ENCODE measurements at places on chromosomes 5 and 9.

DNA sequence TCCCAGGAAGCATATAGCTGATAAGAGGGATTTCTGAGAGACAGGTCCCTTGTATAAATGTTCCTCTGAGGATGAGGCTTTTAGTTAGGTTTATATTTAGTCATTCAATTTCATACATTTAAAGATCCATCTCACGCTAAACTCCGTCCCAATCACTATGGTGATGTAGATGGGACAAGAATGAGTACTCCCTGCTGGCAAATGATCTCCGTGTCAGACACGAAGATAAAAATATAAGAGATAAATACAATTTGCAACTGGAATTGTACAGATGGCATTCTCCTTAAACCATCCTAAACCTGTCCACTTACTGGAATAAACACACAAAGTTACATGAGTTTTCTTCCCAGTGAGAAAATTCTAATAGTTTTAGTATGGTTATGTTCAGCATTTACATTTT lies 233.0 kb downstream of the PRR16 start:
- DNase-seq: no peak

GRCh38 chr5:113209498-113209897 lies 225.3 kb downstream of the TSSK1B start:
- DNase-seq: no peak

- DNase-seq: no peak
Measured at GRCh38 chr5:116563736-116564308, 10.8 kb downstream of the SEMA6A start.

GRCh38 chr9:36691671-36692070 lies 119.0 kb downstream of the MELK start:
- no peak for DNase-seq

GRCh38 chr9:122122903-122123632 lies 30.0 kb upstream of the TTLL11 start:
- DNase-seq: peak; percentile 84

- DNase-seq: no peak
Measured at GRCh38 chr5:8949908-8950307, 596.0 kb downstream of the SEMA5A start.

DNA sequence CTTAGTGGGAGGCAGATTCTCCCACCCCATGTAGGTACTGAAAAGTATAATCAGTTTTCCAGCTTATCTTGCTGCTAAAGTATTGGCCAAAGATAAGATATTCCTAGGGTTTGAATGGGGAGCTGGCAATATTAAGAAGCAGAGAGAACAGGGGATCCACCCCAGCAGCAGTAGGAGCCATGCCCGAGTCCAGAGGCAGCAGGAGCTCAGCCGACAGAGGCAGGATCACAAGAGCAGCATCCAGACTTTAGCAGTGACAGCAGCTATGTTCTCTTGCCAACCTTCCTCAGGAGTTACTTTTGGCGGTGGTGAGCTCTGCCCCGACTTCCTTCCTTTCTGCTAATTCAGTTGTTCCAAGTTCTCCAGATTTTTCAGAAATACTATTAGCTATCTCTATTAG lies 224.5 kb downstream of the GADD45G start:
- no peak for DNase-seq

GRCh38 chr9:70656281-70656680 lies 241.8 kb upstream of the KLF9 start:
- no peak for DNase-seq

DNA sequence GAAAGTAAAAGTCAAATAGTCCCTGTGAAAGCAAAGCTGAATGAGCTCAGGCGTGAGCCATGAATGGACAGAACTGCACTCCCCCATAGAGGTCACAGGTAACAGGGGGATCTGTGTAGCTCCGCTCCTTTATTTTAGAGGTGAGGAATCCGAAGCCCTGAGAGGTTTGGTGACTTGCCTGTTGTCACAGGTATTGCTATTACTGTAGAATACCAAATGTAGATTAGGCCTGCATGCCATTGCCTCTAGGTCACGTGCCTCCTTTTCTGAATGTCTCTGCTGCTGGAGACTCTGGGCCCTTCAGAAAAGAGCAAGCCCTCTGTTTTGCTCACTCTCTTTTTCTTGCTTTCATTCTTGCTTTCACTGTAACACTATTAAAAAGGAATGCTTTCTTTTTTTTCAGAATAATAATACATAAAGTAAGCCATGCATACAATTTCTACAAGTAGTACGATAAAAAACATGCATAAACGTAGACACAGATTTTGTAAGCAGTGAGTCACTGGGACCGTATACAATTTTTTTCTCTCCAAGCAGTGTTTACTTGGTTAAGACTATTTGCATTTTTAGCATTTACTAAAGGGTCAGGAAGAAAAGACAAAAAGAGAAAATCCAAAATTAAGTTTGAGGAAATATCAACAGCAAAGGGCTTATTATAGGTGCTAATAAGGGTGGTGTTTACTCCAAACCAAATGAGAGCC lies 568.7 kb upstream of the ADAMTS16 start:
- DNase-seq: peak; percentile 25

- DNase-seq: no peak
Measured at GRCh38 chr5:160030631-160031377, 21.9 kb downstream of the TTC1 start.

DNA sequence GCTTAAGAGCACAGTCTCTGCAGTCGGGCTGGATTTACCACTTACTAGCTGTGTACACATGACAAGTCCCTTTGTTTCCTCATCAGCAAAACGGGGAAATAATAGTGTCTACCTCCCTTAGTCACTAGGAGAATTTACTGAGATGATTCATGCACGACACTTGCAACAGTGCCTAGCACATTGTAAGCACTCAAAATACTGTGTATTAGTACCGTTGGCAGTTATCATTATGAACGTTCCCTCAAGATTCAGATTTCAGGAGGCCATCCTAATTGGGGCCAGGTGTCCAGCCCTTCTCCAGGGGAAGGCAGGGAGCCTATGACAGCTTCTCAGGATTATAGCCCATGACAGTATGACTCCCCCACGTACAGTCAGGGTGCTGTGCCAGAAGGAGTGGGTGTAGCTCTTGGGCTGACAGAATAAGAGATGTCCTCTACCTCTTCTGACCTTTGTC lies 164.3 kb downstream of the DOCK2 start:
- no peak for DNase-seq

- no peak for DNase-seq
Measured at GRCh38 chr9:20760246-20760891, 76.3 kb downstream of the FOCAD start.

- no peak for DNase-seq
Measured at GRCh38 chr5:168895295-168896071, 316.3 kb upstream of the PANK3 start.

- no peak for DNase-seq
Measured at GRCh38 chr9:36745977-36746376, 173.3 kb downstream of the MELK start.

DNA sequence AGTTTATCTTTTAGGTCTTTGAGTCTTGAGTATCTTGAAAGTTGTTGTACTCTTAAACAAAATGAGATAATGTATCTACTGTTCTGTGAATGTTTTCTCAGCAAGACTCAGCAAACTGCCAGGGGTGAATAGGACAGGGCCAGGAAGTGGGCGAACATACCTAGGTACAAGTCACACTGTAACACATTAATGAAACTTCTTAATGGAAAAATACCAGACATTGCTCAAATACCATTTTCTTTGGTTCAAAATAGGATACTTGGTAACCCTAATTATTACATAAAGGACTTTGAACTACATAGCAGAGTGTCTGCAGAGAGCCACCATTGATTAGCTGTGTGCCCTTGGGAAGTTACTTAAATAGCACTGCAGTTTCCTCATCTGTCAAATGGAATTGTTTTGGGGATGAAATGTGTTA lies 197.5 kb downstream of the ARHGEF28 start:
- DNase-seq: no peak

DNA sequence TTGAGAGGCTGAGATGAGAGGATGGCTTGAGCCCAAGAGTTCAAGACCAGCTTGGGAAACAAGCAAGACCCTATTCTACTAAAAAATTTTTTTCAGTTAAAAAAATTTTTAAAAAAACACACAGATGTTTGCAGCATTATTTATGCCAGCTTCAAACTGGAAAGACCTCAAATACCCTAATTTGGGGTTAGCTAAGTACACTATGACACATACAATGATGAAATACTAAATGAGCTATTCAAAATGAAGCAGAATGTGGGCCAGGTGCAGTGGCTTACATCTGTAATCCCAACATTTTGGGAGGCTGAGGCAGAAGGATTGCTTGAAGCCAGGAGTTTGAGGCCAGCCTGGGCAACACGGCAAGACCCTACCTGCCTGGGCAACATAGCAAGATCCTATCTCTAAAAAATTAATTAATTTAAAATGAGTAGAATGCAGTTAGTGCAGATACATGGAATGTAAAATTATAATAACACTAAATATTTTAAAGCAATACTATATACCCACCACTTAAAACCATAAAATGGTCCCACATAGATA lies 44.9 kb downstream of the LHFPL2 start:
- DNase-seq: no peak

- no peak for DNase-seq
Measured at GRCh38 chr5:126452477-126452876, 29.3 kb downstream of the GRAMD2B start.

GRCh38 chr5:63053019-63053638 lies 474.5 kb downstream of the LRRC70 start:
- no peak for DNase-seq

- DNase-seq: no peak
Measured at GRCh38 chr9:26026423-26027100, 348.3 kb upstream of the TUSC1 start.
